Chondrocyte (in vitro differentiated cells): ENCODE measurements at places on chromosomes 2 and 18. TPM values are rescaled to one million over a fixed set of nuclear protein-coding genes. Genes with fewer than 3 reads are reported as not detected.

Gene UGT1A5
- total RNA-seq: not detected in 3 replicates

Gene TACR1
- total RNA-seq: not detected in 3 replicates

DNA sequence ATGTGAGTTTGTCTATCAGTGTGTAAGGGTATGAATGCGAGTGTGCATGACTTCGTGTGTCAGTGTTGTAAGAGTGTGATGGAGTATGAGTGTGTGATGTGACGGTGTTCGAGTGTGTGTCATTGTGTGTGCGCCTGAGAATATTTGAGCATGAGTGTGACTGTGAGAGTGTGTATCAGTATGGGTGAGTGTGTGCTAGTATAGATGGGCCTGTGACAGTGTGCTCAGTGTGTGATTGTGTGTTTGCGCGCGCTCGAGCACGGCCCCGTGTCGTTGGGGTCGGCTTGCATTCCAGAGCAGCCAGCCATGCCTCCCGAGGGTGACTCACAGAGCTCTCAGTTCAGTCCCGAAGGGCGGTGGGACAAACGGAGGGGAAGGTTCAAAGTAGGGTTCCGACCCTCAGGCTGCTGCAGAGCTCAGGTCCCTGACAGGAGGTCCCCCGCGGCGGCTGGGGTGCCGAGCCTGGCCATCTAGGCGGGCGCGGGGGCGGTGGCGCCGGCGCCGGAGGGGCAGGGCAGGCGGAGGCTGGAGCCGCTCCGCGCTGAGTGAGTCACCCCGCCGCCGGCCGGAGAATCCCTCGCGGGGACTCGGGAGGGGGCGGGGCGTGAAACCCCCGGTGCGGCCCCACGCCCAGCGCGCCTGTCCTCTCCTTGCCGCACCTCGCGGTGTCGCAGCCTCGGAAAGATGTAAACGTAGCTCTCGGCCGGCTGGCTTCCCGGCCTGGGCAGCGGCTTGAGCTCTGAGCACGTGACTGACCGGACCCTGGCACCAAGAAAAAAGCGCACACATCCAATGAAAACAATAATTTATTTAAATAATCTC is 3.8 kb downstream of the DLX2 start:
- H3K36me3 ChIP-seq: peaks cover 7% of the 10 kb centered on the region
- H3K4me1 ChIP-seq: peaks cover 67% of the 10 kb centered on the region
- H3K4me3 ChIP-seq: peak overlapping the region; percentile 91
- peak overlapping the region; percentile 93 for H3K27ac ChIP-seq
- no peaks in the 10 kb centered on the region for H3K27me3 ChIP-seq
- no peak for DNase-seq

GRCh38 chr2:233082931-233083755 is 23.0 kb downstream of the INPP5D start:
- H3K27me3 ChIP-seq: peaks cover 17% of the 10 kb centered on the region
- peak; percentile 32 for DNase-seq
- no peaks in the 10 kb centered on the region for H3K36me3 ChIP-seq
- H3K27ac ChIP-seq: no peak overlapping the region
- H3K4me3 ChIP-seq: no peak overlapping the region
- H3K4me1 ChIP-seq: peaks cover 6% of the 10 kb centered on the region

Gene DCTN1
- total RNA-seq: 157 to 167 TPM (median 161 TPM) in 3 replicates

DNA sequence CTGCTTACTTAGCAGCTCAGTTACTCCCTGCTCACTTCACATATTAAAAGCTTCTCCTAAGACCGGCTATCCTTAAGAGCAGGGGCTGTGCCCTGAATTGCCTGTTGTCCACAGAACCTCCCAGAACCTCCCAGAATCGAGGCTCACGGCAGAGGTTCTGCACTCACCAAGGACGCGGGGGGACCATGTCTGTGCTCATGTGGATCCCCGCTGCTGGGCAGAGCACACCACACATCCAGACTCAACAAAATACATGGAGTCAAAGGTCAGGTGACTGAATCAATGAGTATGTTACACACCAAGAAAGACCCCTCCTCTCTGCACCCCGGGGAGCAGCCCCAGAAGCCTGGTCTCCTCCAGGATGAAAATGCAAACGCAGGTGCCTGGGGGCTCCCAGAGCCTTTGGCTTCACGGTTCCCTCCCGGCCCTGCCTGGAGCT is 149.0 kb downstream of the MBP start:
- H3K4me3 ChIP-seq: no peak overlapping the region
- H3K4me1 ChIP-seq: peaks cover 6% of the 10 kb centered on the region
- H3K36me3 ChIP-seq: peaks cover 9% of the 10 kb centered on the region
- peaks cover 6% of the 10 kb centered on the region for H3K27me3 ChIP-seq
- no peak for DNase-seq

Gene IL1RL2
- total RNA-seq: 0.07 to 0.46 TPM in 2 of 3 replicates, not detected in the other

Gene COLEC11
- total RNA-seq: not detected in 3 replicates

Gene SEMA4C
- 20.4 to 26.7 TPM (median 24.8 TPM) in 3 replicates for total RNA-seq

Gene FSIP2
- total RNA-seq: 1.7 to 6.6 TPM (median 4.5 TPM) in 3 replicates

GRCh38 chr2:62330959-62331358 is 135.0 kb downstream of the B3GNT2 start:
- no peak overlapping the region for H3K27ac ChIP-seq
- H3K4me1 ChIP-seq: peaks cover 10% of the 10 kb centered on the region
- H3K36me3 ChIP-seq: no peaks in the 10 kb centered on the region
- H3K27me3 ChIP-seq: no peaks in the 10 kb centered on the region
- H3K4me3 ChIP-seq: no peak overlapping the region

DNA sequence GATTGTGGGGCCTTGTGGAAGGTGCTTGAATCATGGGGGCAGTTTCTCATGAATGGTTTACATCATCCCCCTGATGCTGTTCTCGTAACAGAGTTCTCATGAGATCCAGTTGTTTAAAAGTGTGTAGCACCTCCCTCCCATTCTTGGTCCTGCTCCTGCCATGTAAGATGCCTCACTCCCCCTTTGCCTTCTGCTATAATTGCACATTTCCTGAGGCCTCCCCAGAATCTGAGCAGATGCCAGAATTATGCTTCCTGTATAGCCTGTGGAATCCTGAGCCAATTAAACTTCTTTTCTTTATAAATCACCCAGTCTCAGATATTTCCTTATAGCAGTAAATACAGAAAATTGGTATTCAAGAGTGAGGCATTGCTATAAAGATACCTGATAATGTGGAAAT is 15.6 kb upstream of the WDR75 start:
- H3K4me1 ChIP-seq: peaks cover 15% of the 10 kb centered on the region
- DNase-seq: no peak
- H3K27ac ChIP-seq: no peak overlapping the region

DNA sequence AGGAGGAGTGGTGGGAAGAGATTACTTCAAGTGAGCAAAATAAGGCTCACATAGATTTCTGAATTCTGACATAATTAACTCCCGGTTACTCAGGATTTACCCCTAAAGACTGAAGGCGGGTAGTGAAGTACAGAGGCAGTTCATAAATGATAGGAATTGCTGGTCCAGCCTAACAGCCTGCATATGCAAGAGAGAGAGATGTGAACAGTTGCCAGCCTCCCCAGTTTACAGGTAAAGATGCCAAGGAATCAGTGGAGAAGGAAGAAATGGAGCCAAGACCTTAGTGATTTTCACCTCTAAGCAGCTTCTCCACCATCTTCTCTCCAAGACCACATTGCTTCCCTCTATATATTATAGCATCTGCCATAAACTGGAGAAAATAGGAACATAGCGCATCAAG is 91.8 kb upstream of the THUMPD2 start:
- H3K27ac ChIP-seq: no peak overlapping the region
- peaks cover 7% of the 10 kb centered on the region for H3K27me3 ChIP-seq
- peaks cover 17% of the 10 kb centered on the region for H3K4me1 ChIP-seq
- no peak overlapping the region for H3K4me3 ChIP-seq

Gene HOXD10
- total RNA-seq: not detected in 3 replicates

DNA sequence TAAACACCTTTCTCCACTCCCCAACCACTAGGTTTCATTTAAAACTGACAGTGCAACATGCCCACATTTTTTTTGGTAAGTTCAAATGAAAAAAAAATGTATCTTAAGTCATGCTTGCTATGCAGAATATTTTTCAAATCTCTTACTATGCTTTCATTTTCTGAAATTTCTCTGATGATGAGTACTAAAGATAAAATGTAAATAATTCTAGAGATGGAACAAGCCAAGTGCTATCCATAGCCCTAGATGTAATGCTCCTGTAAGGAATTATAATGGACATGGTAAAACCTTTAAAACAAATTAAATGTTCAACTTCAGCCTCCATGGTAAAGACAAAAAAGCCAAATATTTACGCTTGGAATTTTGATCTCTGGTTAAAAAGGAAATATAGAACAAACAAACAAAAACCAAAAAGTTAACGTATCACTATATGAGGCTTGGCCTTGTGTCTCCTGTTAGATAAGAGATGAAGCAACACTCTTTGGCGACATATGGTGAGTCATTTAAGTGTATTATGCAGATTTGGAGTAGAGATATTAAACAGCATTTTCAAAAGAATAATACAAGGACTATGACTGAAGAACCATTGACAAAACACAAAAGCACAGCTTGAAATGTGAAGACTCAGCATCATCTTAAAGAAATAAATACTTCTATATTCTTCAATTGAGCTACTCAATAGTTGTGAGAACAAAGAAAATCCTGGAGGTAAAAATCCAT is 392.0 kb upstream of the LYPD1 start:
- no peak overlapping the region for H3K27ac ChIP-seq
- no peak overlapping the region for H3K4me3 ChIP-seq
- DNase-seq: no peak
- no peaks in the 10 kb centered on the region for H3K27me3 ChIP-seq

GRCh38 chr2:118084491-118085089 is 3.7 kb upstream of the INSIG2 start:
- no peak overlapping the region for H3K4me3 ChIP-seq
- no peak for DNase-seq
- H3K27ac ChIP-seq: no peak overlapping the region
- peaks cover 3% of the 10 kb centered on the region for H3K4me1 ChIP-seq

DNA sequence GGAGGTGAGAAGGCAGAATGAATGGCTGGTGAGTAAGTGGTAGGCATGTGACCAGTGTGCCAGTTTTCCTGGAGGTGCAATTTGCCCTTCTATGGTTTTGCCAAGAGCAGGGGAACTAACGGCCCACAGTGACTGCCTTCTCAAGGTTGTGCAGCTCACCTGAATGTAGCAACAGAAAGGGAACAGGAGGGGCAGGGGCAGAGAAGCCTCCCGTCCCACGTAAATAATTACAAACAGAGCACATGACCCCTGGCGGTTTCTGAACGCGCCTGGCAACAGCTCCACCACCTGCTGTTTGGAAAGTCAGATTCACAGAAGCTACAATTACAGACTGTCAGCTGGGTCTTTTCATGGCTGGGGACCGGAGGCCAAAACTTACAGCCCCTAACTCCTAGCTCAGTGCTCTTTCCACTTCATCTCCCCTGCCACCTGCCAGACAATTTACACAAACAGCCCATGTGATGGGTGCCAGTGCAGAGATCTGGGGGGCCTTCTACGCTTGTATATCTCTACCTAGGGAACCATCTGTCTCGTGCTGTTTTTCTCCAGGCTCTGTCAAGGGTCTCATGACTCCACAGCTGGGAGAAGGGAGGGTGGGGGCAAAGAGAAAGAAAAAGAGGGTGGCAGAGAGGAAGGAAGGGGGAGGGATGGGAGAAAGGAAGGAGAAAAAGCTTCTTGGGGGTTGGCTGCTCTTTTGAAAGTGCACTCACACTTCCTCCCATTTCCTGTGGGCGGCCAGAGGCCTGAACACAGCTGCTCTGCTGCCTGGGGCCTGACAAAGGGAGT is 69.6 kb downstream of the POLR1A start:
- no peaks in the 10 kb centered on the region for H3K27me3 ChIP-seq
- H3K27ac ChIP-seq: peak overlapping the region; percentile 94
- peaks cover 37% of the 10 kb centered on the region for H3K4me1 ChIP-seq

DNA sequence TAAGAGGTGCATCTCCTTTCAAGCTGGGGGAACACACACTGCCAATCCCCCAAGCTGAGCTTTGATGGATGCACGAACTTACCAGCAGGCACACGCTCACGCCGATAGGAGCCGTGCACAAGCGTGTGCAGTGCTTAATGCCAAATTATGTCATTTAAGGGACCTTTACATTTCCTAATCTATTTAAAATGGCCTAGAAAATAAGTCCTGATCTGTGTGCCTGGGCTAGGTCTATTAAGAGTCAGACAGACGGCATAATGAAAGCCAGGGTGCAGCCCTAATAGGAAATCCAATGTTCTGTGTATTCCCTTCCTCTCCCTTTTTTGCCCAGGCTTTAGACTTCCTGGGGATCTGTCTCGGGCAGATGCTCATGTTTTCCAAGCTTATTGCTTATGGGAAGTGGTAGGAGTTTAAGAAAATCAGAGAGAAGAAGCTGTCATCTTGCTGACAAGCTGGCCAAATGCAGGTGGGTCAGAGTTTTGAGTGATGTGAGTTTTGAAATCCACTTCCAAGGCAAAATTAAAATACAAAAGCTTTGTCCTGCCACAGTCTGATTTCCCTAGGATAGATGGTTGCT is 142.6 kb downstream of the MYT1L start:
- H3K36me3 ChIP-seq: no peaks in the 10 kb centered on the region
- no peak overlapping the region for H3K27ac ChIP-seq
- peaks cover 13% of the 10 kb centered on the region for H3K27me3 ChIP-seq
- peaks cover 6% of the 10 kb centered on the region for H3K4me1 ChIP-seq
- DNase-seq: no peak

DNA sequence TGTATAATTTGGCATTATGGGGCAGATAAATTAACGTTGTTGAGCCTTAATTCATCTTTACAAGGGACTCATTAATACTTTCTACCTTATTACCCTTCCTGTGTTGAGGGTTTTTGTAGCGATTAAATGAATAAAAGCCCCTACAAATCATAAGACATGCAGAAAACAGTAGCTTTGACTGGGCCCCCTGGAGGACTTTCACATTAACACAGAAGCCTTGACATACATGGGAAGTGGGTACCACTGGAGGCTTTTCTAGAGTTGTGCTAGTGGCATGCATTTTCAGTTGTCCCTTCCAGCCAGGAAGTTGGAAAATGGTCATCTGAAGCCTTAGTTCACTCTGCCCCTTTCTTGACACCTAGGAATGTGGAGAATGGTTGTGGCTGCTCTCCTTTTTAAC is 30.2 kb downstream of the MTA3 start:
- H3K27me3 ChIP-seq: no peaks in the 10 kb centered on the region
- peaks cover 30% of the 10 kb centered on the region for H3K4me1 ChIP-seq
- no peak overlapping the region for H3K4me3 ChIP-seq
- no peak overlapping the region for H3K27ac ChIP-seq
- no peak for DNase-seq

Gene FAP
- total RNA-seq: 163 to 205 TPM (median 171 TPM) in 3 replicates

GRCh38 chr2:40642237-40642636 is 190.3 kb upstream of the SLC8A1 start:
- peaks cover 32% of the 10 kb centered on the region for H3K27me3 ChIP-seq
- no peak overlapping the region for H3K27ac ChIP-seq
- H3K36me3 ChIP-seq: no peaks in the 10 kb centered on the region
- H3K4me3 ChIP-seq: no peak overlapping the region
- no peak for DNase-seq

GRCh38 chr18:24262087-24262486 is 123.2 kb downstream of the CABYR start:
- H3K27ac ChIP-seq: peak overlapping the region; percentile 17
- H3K4me3 ChIP-seq: no peak overlapping the region
- H3K4me1 ChIP-seq: peaks cover 24% of the 10 kb centered on the region
- no peaks in the 10 kb centered on the region for H3K27me3 ChIP-seq
- peaks cover 9% of the 10 kb centered on the region for H3K36me3 ChIP-seq

GRCh38 chr2:176461098-176461808 is 192.0 kb downstream of the MTX2 start:
- H3K27me3 ChIP-seq: peaks cover 65% of the 10 kb centered on the region
- no peaks in the 10 kb centered on the region for H3K4me1 ChIP-seq
- no peak overlapping the region for H3K4me3 ChIP-seq
- no peaks in the 10 kb centered on the region for H3K36me3 ChIP-seq
- no peak for DNase-seq
